Right lung (tissue), 10 donors: ENCODE measurements at places on chromosomes 6 and 20.

- no peak for DNase-seq
These were observed 32.3 kb upstream of the HLA-A start for GRCh38 chr6:29909985-29910384.

DNA sequence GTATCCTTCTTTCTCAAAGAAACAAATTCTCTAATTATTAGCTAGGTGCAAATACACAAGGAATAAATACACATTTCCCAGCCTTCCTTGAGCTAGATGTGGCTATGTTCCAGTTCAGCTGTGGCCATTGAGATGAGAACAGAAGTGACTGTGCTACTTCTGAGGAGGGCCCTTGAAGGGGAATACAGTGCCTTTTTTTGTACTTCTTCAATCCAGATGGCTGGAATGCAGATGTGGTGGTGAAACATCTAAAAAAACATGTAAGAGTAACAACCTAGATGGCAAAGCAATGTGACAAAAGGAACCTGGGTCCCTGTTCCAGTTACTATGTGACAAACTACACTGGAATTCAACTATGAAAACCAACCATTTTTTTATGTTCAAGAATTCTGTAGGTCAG is 115.4 kb upstream of the DST start:
- DNase-seq, result no peak

- DNase-seq, result no peak
These were observed 8.6 kb upstream of the ACAT2 start for GRCh38 chr6:159753081-159753872.

- no peak for DNase-seq
These were observed 110.4 kb downstream of the BANF2 start for GRCh38 chr20:17810062-17810631.

GRCh38 chr6:107642861-107643328 is 153.0 kb downstream of the SOBP start:
- no peak for DNase-seq

- no peak for DNase-seq
These were observed 275.1 kb downstream of the GRIK2 start for GRCh38 chr6:101668496-101669030.

- DNase-seq, result peak; percentile 36
These were observed 61.4 kb downstream of the SYTL3 start for GRCh38 chr6:158711264-158711663.

DNA sequence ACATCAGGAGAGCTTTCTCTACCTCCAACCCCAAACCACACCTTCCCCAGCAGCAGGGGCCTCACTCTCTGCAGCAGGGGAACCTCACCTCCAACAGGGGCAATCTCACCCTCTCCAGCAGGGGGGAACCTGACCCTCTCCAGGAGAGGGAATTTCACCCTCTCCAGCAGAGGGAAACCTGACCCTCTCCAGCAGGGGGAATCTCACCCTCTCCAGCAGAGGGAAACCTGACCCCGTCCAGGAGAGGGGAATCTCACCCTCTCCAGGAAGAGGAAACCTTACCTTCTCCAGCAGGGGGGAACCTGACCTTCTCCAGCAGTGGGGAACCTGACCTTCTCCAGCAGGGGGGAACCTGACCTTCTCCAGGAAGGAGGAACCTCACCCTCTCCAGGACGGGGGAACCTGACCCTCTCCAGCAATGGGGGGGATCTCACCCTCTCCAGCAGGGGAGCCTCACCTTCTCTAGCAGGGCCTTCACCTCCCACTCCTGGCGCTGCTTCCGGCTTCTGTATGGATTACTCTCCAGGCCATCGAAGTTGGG is 3.1 kb downstream of the B3GALT4 start:
- no peak for DNase-seq

DNA sequence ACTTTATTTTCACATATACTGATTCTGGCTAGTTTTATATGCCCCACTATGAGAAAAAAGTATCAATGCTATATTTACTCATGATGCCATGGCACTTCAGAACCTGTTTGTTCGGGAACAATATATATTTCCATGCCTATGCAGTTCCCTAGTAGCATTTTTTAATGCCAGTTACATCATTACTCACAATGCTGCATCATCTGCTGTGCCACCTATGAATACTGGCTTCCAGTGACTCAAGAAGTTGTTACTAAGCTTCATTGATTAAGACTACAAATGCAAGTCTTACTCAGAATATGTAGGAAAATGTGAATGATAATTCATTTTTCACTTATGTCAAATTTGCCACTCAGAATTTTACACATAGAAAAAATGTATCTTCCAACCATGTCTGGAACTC is 97.9 kb downstream of the MAFB start:
- DNase-seq, result no peak

DNA sequence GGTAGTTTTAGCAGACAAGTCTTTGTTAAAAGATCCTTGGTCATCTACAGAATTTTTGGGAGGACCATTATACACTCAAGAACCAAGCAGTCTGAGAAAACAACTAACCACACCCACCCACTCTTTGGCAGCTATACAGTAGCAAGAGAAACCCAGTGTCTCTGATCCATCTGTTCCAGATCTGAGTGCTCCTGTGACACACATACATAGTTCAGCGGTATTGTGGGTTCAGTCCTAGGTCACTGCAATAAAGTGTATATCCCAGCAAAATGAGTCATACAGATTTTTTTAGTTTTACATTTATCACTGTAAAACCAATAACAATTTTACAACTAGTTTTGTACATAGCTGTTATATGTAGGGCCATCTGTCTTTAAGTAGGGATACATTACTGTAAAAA is 47.4 kb upstream of the PAK5 start:
- no peak for DNase-seq

GRCh38 chr6:85537055-85537494 is 56.6 kb downstream of the SNX14 start:
- no peak for DNase-seq

DNA sequence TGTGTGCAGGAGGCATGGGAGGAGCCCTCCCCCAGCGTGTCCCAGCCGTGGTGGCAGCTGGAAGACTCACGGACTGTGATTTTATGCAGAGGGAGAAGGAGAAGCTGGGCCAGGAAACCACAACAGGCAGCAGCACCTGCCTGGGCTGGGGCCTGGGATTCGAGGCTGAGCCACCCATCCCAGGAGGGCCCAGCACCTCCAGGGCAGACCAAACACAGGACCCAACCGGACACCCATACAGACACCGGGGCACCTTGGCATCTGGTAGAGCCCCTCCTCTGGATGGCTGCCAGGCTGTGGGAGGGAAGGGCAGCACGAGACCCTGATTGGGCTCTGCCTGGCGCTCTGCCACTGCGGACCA is 41.7 kb upstream of the CHRNA4 start:
- DNase-seq, result no peak

GRCh38 chr6:5764401-5764955 is 242.2 kb downstream of the NRN1 start:
- DNase-seq, result no peak

- no peak for DNase-seq
These were observed at the start of gene RIPOR3 for GRCh38 chr20:50690650-50691572. Gene RIPOR3, minus strand, starts transcription at chr20:50691542. Its CDS starts 414 bp downstream, at chr20:50691128.

DNA sequence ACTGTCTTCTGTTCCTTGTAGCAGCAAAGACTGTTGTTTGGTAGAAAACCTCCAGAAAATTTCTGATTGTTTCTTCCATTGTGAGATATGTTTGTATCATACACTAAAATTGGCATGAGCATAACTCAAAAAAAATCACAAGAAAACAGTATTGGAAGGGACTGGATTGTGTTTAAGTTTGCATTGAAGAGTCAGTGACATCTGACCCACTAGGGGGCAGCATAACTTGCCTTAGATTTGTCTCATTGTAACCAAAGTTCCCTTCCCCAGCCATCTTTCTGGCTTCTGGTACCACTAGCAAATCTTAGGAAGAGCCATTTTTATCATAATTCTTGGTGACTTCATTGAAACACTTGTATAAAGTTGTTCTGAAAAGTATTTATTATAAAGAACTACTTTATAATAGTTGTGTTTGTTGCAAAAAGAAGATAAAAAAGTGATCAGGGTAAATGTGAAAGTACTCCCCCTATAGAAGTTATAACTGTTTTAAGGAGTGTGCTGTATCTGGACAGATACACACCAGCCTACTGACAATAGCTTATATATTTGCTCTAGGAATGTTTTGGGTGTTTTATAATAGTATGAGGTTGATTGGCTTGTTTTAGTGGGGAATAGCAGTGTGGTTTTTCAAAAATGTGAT is 7.7 kb downstream of the CSTF1 start:
- DNase-seq, result peak; percentile 75

DNA sequence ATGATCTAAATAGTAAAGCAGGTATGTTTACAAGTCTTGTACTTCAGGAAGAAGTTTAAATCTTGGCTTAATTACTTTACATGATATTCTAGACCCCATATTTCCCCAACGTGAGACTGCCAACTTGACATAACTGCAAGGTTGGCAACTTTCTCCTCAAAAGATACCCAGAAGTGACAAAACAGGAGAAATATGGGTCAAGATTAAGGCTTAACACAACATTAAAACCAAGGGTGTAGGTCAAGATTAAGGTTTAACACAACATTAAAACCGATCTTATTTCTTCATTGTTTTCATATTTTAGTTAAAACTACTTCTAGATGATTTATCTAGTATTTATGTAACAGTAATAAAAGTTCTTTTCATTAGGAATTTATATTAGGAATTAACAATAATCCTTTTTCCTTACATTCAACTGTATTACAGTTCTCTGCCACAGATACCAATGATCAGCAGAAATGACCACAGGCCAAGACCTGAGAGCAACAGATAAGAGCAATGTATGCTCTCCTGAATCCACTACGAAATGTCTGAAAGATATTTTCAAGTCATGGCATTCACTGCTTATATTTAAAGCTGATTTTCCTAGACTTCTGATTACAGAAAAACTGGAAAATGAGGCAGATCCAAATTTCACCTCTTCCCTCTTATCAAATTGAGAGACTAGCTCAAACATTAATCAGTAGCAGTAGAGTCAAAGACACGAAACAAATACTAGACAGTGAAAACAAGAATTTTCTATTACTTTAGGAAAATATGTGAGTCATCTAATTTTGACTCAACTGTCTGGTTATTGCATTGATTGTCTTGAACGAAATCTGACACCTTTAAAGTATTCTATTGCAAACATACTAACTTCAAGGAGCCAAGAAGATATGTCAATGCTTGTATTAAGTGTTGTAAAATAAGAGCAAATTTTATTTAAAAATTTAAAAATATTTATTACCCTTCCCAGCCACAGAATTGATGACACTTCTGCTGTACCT is 72.3 kb downstream of the RNGTT start:
- DNase-seq, result no peak

DNA sequence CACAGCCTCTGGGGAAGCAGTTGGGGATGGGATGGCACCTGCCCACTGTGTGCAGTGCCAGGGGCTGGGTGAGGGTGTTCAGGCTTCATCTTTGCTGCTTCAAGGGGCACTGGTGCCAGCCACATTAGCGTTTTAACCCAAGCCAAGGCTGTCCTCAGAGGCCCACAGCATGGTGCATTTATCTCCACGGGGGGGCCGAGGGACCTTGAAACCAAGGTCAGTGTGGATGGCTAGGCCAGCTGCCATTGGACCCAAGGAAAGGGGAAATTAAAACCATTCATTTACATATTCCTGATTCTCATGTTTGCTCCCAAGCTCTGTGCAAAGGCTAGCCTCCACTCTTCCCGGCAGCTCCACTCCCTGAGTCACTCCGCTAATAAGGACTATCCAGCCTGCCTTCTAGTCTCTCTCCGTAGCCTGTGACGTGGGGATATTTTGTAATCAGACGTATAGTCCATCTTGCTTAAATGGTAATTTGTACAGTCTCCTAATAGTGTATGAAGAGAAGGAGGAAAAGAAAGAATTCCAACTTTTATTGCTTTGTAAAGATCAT is 197.1 kb downstream of the CDH4 start:
- DNase-seq, result no peak

DNA sequence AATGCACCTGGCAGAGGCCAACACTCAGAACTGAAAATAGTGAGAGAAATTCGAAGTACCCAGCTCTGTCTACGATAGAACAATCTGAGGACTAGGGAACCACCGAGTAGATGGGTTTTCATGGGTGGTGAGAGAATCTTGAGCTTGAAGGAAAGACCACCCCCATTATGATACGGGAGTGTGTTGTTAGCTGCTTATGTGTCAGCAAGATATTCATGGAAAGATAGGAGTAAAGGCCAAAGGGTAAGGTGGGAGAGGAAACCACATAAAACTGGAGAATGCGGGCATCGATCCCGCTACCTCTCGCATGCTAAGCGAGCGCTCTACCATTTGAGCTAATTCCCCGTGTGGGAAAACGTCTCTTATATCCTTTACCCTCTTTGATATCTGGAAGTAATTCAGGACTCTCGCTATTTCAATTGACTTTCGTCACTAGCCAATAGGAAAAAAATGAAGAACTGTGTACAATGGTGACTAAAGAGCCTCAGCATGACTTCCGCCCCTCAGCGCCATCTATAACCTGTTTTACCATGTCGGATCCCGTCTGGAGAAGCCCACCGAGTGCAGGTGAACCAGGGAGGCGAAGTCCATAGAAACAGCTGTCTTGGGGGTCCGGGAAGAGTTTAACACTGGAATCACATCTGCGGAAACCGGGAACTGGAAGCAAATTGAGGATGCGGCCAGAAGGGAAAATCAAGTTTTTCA is 25.0 kb upstream of the ABT1 start:
- peak; percentile 69 for DNase-seq

DNA sequence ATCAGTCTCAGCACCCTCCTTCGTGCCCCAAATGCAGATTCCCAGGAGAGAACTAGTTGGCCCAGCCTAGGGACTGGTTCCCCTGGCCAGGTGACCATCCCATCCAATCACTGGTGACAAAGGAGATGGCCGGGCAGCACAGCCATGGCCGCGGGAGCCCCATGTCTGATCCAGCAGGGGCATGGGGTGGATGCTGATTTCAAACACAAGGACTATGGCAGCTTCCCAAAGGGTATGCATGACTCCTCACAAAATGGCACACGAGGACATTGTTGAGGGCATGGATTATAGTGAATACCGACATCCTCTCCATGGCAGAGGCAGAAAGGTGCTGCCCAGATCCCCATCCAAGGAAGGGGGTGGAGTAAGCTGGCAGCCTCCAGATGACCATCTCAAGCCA is 9.9 kb upstream of the LSM14B start:
- DNase-seq, result no peak

- no peak for DNase-seq
These were observed 1.8 kb downstream of the TUBB1 start for GRCh38 chr20:59020938-59021551.

DNA sequence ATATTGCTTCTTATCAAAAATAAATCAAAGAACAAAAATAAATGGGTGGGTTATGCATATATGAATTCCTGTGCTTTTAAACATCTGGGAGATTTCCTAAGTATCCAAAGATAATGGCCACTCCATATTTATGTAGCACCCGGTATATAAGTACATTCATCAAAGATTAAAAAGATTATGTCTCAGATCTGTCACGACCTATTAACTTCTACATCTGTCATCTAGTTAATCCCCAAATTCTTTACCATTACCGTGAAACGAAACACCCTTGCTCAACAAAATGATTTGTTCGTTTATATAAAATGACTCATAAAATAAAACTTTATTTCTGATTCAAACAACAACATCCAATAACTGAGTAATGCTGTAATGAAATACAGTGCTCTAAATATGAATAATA is 64.8 kb upstream of the FOXQ1 start:
- DNase-seq, result no peak
